ENCODE measurements at places on chromosomes 1 and 21. TPM values are rescaled to one million over a fixed set of nuclear protein-coding genes. Genes with fewer than 3 reads are reported as not detected.

AGT gene
- total RNA-seq = not detected

ADCY10 gene
- under 0.01 TPM for total RNA-seq

SPRR5 gene
- not detected for total RNA-seq

CR1L gene
- total RNA-seq = not detected

CELSR2 gene
- 2.1 TPM for total RNA-seq
